Memory B cell (primary cell): ENCODE measurements at places on chromosomes 13 and 19.

- H3K36me3 ChIP-seq, result no peaks in the 10 kb centered on the region
- DNase-seq, result no peak
- no peak overlapping the region for H3K27ac ChIP-seq
- H3K4me3 ChIP-seq, result no peak overlapping the region
- H3K27me3 ChIP-seq, result no peaks in the 10 kb centered on the region
Observed at GRCh38 chr13:37488726-37489125, 109.8 kb downstream of the POSTN start.

DNA sequence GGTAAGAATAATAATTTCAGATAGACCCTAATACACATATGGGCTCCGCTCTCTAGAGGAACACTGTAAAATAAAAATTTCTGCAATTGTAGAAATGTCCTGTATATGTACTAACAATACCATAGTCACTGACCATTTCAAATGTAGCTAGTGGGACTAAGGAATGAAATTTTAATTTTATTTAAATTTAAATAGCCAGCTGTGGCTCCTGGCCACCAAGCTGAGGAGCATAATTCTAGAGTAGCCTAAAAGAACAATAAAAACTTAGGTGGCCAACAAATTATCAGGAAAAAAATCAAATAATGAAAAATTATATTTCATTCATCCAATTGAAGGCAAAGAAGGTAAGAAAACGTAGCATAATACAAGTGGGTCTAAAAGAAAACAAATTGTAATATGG lies 240.9 kb upstream of the MIR17HG start:
- H3K4me3 ChIP-seq, result no peak overlapping the region
- H3K27me3 ChIP-seq, result no peaks in the 10 kb centered on the region
- DNase-seq, result no peak

DNA sequence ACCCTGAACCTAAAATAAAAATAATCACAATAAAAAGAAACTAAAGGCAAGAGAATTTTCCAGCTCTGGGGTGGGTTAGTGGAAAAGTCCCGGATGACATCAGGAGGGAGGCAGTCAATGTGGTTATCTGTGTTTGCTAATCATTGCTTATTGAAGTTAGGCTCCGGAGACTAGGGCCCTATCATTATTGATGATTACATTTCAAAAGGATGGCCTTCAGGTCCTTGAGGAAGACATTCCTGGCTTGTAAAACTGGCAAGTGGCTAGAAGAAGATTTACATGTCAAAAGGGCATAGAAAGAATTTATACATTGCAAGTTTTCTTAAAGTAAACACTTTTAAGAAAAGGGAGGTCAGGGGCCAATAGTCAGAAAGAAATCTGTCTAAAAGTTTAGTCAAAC lies 123.4 kb downstream of the POSTN start:
- H3K27ac ChIP-seq, result no peak overlapping the region
- no peak overlapping the region for H3K4me3 ChIP-seq
- no peaks in the 10 kb centered on the region for H3K36me3 ChIP-seq
- H3K27me3 ChIP-seq, result no peaks in the 10 kb centered on the region
- no peaks in the 10 kb centered on the region for H3K4me1 ChIP-seq
- DNase-seq, result no peak

DNA sequence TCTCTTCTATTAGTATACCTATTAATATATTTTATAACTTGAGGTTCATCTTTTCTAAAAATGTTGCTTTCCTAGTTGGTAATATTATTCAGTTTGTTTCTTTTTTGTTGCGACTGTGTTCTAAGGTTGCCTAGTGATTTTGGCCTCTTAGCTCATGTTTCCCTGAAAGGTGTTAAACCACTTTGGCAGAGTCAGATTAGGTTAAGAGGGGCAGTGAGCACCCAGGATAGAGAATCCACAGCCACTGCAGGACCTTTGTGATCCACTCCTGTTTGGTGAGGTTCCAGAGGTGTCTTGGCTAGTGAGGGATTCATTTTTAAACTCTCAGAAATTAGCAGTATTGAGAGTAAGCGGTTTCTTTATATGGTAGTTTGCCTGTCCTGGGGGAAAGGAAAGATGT lies 14.9 kb upstream of the GPR18 start:
- no peaks in the 10 kb centered on the region for H3K27me3 ChIP-seq
- H3K36me3 ChIP-seq, result peaks cover 22% of the 10 kb centered on the region
- DNase-seq, result no peak
- H3K27ac ChIP-seq, result peak overlapping the region; percentile 96
- peaks cover 49% of the 10 kb centered on the region for H3K4me1 ChIP-seq
- H3K4me3 ChIP-seq, result no peak overlapping the region

DNA sequence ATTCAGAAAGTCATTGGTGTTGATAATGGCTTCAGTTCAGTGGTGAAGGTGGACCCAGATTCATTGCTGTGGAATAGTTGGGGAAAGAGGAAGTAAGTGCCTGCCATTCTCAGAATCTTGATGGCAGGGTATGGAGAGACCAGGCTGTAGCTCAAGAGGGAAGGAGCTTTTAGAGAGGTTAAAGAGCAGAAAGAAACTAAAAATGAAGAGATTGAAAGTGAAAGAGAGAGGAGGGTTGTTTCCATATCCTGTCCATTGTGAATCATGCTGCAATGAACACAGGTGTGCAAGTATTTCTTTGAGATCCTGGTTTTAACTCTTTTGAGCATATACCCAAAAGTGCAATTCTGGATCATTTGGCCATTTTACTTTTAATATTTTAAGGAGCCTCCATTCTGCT lies 12.5 kb downstream of the GJB6 start:
- H3K36me3 ChIP-seq, result no peaks in the 10 kb centered on the region
- DNase-seq, result no peak
- H3K4me3 ChIP-seq, result no peak overlapping the region
- peaks cover 4% of the 10 kb centered on the region for H3K27me3 ChIP-seq
- no peak overlapping the region for H3K27ac ChIP-seq
- H3K4me1 ChIP-seq, result peaks cover 3% of the 10 kb centered on the region

DNA sequence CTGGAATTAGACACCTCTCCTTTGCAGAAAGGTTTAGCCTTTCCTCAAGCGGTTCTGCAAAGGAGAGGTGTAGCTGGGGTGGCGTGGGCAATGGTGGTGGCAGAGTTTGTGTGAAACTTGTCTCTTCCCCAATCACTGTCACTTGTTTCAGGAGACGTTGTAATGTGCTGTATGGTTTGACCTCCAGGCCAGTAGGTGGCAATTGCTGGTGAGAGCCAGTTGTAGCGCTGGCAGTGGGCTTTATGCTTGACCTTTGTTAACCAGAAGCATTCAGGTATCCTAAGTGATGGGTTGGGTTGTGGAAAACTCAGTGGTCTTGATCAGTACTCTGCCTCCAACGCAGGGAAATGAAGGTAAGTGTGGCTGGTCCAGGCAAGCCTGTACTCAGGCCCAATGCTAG lies 12.7 kb upstream of the LILRA5 start:
- no peak overlapping the region for H3K4me3 ChIP-seq
- peak overlapping the region; percentile 24 for H3K27ac ChIP-seq
- H3K27me3 ChIP-seq, result no peaks in the 10 kb centered on the region
- no peak for DNase-seq
